NCI-H1092 (cell line): ENCODE measurements at places on chromosomes 2 and 18.

- no peak for DNase-seq
These were observed 2.7 kb upstream of the TGIF1 start for GRCh38 chr18:3447068-3447894.

DNA sequence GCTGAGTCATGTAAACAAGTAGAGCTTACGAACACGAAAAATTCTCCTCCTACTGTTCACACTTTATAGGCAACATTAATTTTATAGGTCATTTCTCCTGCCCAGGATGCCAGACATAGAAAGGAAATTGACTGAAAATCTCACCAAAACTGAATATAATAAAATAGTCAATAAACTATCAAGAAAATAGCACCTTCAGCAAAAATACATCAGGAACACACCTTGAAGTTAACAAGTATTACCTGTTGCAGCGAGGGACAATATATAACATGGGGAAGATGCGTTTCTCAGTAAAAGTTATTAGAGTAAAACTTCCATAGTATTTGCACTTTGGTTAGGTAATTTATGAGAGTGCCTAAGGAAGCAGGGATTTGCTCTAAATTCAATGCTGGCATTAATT, 344.6 kb downstream of the KCNJ3 start:
- DNase-seq: no peak

DNA sequence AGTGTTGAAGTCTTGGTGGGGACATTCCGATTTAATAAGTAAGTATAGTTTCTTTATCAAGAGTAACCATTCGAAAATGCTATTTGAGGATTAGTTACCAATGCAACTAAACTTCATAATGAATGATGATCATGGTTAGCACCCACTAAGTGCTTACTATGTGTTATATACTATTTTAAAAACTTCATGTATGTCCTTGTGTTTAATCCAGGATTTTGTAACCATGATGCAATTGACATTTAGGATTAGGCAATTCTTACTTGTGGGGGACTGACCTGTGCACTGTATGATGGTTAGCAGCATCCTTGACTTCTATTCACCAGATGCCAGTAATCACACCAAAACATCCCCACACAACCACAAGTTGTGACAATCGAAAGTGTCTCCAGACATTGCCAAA, 859.9 kb upstream of the FSHR start:
- no peak for DNase-seq

GRCh38 chr2:121232626-121233265, 52.3 kb downstream of the TFCP2L1 start:
- DNase-seq: no peak

DNA sequence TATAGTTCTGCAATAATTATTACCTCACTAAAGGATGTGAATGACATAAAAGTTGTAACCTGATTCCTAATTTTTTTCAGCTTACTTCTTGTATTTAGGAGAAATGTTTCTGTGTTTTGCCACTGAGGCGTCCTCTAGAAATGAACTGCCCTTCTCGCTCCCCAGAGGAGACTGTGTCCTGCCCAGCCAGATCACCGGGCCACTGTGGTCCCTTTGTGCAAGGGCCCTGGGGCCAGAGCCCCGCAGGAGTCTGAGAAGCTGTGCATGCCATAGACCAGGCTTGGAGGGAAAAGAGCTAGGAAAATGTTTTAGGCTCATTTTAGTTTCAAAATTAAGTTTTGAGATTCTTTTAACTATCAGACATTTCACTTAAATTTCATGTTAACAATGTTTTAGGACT, 31.1 kb upstream of the LDLRAD4 start:
- DNase-seq: no peak

GRCh38 chr2:156423674-156424282, 12.4 kb upstream of the GPD2 start:
- peak; percentile 14 for DNase-seq

DNA sequence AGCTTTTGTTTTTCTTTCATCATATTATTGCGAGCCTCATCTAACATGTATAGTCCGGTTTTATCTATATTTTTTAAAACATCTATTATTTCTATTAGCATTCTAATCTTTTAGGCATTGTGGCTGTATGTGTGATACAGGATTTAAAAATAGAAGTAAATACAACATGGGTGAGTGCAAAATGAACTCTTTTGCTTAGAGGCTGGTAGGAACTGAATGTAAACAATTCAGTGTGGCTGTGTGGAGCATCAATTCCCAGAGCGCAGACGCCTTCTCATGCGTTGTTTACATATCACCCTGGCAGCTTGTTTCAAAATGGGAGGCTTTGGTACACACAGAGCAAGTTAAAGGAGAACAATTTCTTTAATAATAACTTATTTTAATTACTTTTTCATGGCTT, 836 bp downstream of the DTNA start:
- DNase-seq: peak; percentile 81

DNA sequence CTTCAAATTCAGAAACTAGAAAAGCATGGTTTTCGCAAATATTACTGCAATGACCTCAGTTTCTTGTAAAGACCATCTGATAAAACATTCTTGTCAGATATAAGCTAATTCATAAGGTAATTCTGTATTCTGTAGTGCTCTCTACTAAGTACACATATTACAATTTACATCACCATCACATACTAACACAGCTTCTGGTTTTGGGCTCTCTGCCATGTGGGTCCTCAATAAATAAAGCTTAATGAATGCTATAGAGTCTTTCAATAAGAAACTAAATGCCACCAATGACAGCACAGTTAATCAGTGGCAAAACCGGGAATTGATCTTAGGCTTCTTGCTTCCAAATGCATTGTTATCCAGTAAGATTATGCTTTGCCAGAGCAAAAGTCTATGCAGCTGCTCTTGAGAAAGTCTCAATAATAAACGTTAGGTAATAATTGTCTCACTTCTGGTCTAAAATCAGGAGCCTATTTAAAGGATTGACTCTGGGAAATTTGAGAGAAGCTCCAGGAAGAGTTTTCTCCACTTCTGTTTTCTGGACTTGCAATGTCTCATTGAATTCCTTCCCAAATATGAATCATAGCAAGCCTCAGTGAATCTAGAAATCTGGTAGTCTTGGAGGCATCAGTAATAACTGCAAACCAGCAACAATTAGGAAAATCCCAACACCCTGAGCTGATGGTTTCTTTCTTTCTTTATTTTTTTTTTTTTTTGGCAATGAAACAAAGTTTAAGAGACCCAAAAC, 67.9 kb upstream of the RAPGEF4 start:
- DNase-seq: no peak

DNA sequence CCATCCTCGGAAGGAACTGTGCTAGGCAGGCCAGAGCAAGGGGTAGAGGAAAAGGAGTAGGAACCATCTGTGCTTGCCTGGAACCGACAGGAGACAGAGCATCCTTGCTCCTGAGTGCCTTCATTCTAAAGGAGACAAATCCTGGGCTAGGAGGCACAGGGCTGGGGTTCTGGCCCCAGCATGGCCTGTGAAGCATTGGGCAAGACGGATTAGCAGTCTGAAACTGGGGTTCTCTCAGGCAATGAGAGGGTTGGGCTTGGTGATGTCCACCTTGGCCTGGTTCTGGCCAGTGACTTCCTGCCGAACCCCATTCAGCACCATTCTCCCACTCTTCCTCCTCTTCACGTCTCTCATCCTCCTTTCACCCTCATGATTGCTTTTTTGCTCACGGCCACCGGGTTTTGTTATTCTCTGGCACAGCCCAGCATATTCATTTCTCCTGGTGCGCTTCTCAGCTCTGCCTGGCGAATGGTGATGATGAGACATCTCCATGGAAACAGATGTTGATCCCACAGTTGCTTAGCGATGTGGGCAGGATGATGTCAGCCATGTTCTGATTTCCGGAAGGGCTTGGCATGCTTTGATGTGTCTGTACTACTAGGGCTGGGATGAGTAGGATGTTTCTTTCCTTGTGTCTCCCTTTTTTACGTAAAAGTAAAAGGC, 127.7 kb downstream of the CAPN13 start:
- DNase-seq: no peak

GRCh38 chr2:66560683-66561082, 125.8 kb downstream of the MEIS1 start:
- DNase-seq: no peak

GRCh38 chr2:56754066-56754615, 570.4 kb downstream of the CCDC85A start:
- no peak for DNase-seq

DNA sequence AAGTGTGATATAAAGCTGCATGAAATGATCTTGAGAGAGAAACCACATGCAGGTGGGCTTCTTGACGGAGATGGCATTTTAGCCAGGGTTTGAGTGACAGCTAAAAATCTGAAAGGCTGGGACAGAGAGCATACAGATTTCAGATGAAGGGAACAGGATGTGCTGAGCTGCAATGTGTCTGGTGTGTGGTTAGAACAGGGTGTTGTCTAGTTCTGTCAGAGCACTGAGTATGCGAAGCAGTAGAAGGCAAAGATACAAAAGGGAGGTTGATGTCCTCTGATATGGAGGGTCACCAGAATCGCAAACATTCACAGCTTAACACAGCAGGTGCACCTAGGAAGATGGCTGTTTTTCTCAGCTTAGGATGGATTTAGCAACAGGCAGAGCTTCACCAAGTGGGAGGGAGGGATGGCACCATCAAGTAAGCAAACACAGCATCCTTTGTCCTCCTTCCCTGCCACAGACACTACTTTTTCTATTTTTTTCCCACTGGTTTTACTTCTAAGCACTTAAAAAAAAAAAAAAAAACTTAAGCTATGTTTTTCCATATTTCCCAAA, 182.5 kb downstream of the TMX3 start:
- DNase-seq: no peak

- DNase-seq: no peak
These were observed 404.8 kb downstream of the CDH2 start for GRCh38 chr18:27772081-27772480.

- DNase-seq: no peak
These were observed 5.3 kb downstream of the EIF5B start for GRCh38 chr2:99342536-99342935.

GRCh38 chr18:6079406-6079805, 184.1 kb upstream of the TMEM200C start:
- DNase-seq: no peak

- no peak for DNase-seq
These were observed 383.1 kb upstream of the ID2 start for GRCh38 chr2:8298783-8299182.

DNA sequence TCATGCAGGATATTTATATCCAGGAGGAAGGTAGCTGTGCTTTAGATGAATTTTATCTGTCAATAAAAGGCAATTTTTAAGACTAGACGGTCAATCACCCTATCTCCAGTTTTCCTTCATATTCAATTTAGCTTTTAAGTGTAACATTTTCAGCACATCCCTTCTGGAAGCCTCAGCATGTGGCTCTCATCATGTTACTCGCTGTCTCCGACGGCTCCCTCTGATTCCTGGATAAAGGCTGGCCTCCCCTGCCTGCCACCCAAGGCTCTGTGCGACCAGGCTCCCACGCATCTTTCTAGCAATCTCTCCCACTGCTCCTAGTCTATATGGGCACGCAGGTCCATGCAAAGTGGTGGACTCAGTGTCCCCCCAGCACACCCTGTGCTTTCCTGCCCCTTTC, 84.5 kb downstream of the MEP1B start:
- no peak for DNase-seq

DNA sequence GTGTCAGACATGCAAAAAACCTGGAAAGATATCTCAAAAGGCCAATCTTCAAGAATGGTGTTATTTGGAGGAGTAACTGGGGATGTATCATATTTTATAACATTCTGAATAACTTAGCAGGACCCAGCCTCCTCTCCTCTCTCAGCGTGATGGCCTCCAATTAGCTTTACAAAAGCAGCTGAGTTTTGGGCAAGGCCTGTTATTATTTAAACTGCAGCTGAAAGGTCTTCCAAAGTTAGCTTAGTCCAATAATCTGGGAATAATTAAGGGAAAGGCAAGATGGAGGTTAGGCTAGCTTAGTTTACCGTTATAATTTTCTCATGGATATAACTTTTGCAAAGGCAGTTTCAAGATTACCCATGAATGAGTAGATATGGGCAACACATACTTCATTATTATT, 32.8 kb upstream of the MPPE1 start:
- DNase-seq: no peak

DNA sequence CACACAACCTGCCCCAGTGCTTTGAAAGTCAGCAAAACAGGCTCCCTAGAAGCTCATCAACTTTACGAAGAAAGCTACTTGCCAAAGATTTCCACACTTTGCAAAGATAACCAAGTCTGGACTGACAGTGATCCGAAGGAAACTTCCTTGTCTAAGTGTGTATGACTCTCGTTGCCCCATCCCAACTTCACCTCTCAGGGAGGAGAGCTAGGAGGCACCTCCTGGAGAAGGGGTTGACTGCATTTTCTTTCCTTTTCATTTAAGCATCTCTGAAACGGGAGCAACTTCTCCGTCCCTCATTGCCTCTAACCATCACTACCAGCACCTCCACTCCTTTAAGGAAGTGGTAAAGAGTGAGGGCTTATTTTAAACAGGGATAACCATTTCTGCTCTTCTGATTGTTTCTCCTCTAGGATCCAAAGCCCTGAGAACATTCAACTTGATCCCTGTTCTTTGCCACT, 7.0 kb downstream of the ZEB2 start:
- DNase-seq: no peak

DNA sequence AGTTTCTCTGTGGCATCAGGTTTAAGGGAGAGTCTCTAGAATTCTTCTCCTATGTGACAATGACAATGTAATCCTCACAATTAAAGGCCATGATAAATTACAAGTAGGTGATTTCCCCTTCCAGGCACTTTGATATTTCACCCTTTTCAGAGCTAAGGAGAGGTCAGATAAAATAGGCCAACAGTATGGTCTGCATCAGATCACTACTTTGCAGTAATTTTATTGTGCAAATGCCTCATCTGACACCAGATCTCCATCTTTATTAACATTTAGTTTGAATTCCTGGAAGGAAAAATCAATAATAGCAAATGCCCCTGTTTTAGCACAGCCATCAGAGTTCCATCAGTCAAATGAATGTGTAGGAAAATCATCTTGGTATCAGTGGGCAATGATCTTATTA, 72.8 kb upstream of the RAB27B start:
- no peak for DNase-seq

GRCh38 chr2:81996332-81996731, 1691.8 kb upstream of the LRRTM1 start:
- no peak for DNase-seq

- DNase-seq: no peak
These were observed 197.5 kb downstream of the PDE1A start for GRCh38 chr2:182229297-182229696.

- DNase-seq: no peak
These were observed at the start of gene IL1A for GRCh38 chr2:112784199-112785189. IL1A (minus strand) TSS chr2:112784493; CDS start chr2:112783770, 723 bp downstream.

DNA sequence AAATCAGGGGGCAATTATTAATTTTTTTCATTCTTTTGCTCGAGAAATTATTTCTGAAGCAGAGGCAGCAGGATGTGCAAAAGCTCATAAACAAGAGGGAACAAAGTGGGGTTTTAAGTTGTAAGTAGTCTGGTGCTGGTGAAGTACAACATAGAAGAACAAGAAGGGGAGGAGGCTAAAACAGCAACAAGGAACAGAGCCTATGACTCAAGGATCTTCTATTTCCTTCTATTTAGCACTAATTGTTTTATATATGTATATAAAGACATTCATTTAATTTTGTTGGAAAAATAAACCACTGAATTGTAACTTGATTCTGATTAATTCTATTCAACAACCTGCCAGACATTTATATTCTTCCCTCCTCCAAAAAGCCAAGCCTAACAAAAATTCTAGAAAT, 35.0 kb downstream of the YES1 start:
- no peak for DNase-seq
